Natural killer cell treated with Interleukin-12 subunit alpha and Interleukin-12 subunit beta and Interleukin-15 and Interleukin-18, amount 100 ng/mL, for 72 hours (primary cell): ENCODE measurements at places on chromosomes 6 and 20. TPM values are rescaled to one million over a fixed set of nuclear protein-coding genes. Genes with fewer than 3 reads are reported as not detected.

DNA sequence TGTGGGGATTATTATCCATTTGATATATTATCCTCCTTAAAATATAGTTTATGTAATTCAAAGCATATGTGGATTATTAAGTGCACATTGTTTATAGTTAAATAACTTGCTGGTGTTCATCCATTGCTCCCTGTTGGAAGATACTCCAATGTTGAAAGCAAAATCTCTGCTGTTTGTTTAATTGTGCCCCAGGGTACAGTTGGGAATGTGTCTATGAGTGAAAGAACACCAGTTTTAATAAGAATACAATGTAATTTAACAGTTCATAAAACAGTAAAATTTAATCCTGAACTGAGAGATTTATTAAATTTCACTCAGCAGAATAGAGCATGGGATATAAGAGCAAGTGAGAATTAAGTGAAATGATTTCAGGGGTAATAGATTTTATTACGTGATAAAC, 364.9 kb downstream of the GRIK2 start:
- H3K36me3 ChIP-seq, result no peaks in the 10 kb centered on the region
- no peak for DNase-seq
- no peak overlapping the region for H3K4me3 ChIP-seq
- no peak overlapping the region for H3K27ac ChIP-seq
- no peaks in the 10 kb centered on the region for H3K4me1 ChIP-seq

- H3K4me3 ChIP-seq, result peak overlapping the region; percentile 100
- peaks cover 82% of the 10 kb centered on the region for H3K4me1 ChIP-seq
- no peaks in the 10 kb centered on the region for H3K27me3 ChIP-seq
- H3K36me3 ChIP-seq, result peaks cover 25% of the 10 kb centered on the region
Observed at GRCh38 chr20:32206760-32207625, 550 bp downstream of the PLAGL2 start.

- no peaks in the 10 kb centered on the region for H3K36me3 ChIP-seq
- no peak overlapping the region for H3K27ac ChIP-seq
- H3K4me1 ChIP-seq, result no peaks in the 10 kb centered on the region
- peaks cover 18% of the 10 kb centered on the region for H3K27me3 ChIP-seq
- no peak for DNase-seq
- H3K4me3 ChIP-seq, result no peak overlapping the region
Observed at GRCh38 chr6:159430323-159430722, 261.1 kb downstream of the FNDC1 start.

DNA sequence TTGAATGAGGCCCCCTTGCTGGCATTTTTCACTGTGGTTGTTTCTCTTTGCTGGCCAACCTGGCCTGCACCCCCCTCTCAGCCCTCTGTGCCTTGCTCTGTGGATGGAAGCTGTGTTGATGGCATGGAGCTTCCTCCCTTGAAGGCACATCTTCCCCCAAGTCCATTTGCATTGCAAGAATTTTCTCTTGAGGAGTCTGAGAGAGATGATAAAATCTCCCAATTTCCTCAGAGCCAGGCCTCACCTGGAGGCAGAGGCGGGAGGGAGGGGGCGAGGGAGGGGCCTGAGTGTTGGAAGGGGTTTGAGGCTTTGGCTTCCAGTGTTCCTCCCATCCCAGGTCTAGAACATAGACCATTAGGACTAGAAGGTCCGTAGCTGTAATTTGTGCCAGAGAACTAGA, 175.1 kb downstream of the SCP2D1 start:
- no peak for DNase-seq
- H3K36me3 ChIP-seq, result no peaks in the 10 kb centered on the region
- peaks cover 5% of the 10 kb centered on the region for H3K27me3 ChIP-seq
- no peak overlapping the region for H3K27ac ChIP-seq
- H3K4me3 ChIP-seq, result no peak overlapping the region

GRCh38 chr6:15585760-15586214, 77.0 kb downstream of the DTNBP1 start:
- no peak for DNase-seq
- H3K36me3 ChIP-seq, result no peaks in the 10 kb centered on the region
- H3K4me1 ChIP-seq, result peaks cover 25% of the 10 kb centered on the region
- H3K27ac ChIP-seq, result no peak overlapping the region

CNBD2 gene
- total RNA-seq, result 4.8 TPM

- no peak overlapping the region for H3K27ac ChIP-seq
- H3K4me1 ChIP-seq, result peaks cover 30% of the 10 kb centered on the region
Observed at GRCh38 chr20:31605902-31606803, 1.1 kb downstream of the ID1 start.

IRF4 gene
- total RNA-seq, result 388 TPM

GRCh38 chr20:38222231-38222922, 38.2 kb downstream of the KIAA1755 start:
- no peak overlapping the region for H3K4me3 ChIP-seq
- H3K4me1 ChIP-seq, result peaks cover 24% of the 10 kb centered on the region
- no peak overlapping the region for H3K27ac ChIP-seq
- no peaks in the 10 kb centered on the region for H3K36me3 ChIP-seq
- peak; percentile 68 for DNase-seq
- H3K27me3 ChIP-seq, result peaks cover 3% of the 10 kb centered on the region

DNA sequence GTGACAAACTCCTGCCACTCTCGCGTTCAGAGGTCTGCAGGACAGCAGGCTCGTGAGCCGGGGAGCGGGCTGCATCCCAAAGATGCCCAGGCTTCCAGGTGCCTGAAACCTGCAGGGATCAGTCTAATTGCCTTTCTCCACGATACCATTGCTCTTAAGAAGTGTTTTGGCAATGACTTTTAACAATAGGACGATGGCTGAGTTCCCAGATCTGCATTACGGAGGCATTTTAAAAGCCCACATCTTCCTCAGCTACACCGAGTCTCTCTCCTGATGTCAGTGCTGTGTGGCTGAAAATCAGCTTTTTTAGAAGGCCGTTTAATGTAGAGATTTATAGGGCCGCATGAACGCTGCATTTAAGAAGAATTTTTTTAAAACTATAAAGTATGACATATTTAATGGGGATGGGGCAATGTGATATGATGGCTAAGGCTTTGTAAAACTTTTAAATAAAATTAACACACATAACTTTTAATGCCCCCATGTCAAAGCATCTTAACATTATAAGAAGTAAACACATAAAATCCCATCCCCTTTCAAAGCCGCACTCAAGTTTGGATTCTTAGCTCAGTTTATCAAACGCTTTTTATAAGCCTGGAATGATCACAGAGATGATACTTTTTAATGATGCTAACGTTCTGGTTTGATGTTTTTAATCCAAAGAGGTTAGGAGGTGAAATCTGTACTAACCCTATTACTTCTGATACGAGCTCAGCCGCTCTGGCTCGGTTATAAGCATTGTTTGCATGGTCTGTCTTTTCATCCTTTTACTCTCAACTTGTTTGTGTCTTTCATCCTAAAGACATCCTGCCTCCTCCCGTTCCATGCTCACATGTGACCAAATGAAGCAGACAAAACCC, 386.0 kb downstream of the SMOC2 start:
- no peak for DNase-seq
- no peaks in the 10 kb centered on the region for H3K4me1 ChIP-seq
- no peaks in the 10 kb centered on the region for H3K36me3 ChIP-seq
- H3K27ac ChIP-seq, result no peak overlapping the region
- no peaks in the 10 kb centered on the region for H3K27me3 ChIP-seq
- no peak overlapping the region for H3K4me3 ChIP-seq

GRCh38 chr6:11018225-11018624, 25.9 kb downstream of the ELOVL2 start:
- H3K36me3 ChIP-seq, result no peaks in the 10 kb centered on the region
- no peak for DNase-seq
- H3K27ac ChIP-seq, result no peak overlapping the region
- no peak overlapping the region for H3K4me3 ChIP-seq

DNA sequence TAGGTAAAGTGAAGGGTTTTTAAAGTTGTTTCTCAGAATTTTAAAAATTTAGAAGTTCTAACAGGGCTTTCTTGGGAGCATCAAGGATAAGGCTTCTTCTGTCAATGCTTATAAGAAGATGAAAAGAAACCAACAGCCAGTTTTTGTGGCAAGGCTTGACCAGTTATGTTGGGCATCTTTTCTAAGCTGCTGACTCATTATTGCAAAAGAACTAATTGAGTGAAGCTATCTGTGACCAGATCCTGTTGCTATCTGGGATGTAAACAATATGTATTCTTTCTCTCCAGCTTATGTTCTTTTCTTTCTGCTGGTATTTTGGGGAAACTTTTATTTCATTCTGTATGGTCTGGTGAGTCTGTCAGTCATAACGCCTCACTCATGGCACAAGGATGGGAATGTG, 643.8 kb downstream of the HDGFL1 start:
- H3K27me3 ChIP-seq, result no peaks in the 10 kb centered on the region
- peaks cover 17% of the 10 kb centered on the region for H3K36me3 ChIP-seq
- H3K4me3 ChIP-seq, result no peak overlapping the region
- H3K27ac ChIP-seq, result no peak overlapping the region

TBC1D22B gene
- 37.8 TPM for total RNA-seq

APCDD1L gene
- not detected for total RNA-seq

DNA sequence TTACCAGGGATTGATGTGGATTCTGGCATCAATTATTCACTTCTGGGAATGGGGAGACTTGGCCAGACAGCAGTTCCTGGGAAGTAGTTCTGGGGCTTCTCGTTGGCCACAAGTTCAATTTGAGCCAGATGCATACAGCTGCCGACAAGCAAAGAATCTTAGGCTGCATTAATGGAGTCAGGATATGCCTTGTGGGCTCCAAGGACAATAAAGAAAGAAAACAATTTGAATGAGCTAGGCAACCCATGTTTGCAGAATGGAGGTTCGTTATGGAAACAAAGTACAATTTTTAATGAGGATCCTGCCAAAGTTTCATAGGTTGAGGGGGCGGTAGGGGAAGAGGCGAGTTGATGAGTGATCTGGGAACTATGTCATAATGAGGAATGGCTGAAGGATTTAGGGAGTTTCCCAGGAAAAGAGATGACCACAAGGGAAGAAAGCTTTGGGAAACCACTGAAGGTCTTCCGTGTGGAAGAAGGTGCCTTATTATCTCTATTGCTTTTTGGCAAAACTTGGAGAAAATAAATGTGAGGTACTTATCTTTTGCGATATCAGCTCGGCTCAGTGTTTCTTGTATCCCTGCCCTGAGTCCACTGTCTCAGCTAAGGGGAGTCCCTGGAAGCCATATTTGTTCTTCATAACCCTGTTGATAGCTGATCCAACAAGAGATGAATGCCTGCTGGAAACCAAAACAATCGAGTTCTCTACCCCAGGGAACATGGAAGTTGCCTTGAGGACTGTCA, 181.0 kb upstream of the ZNF217 start:
- DNase-seq, result no peak
- peak overlapping the region; percentile 47 for H3K27ac ChIP-seq
- H3K4me1 ChIP-seq, result no peaks in the 10 kb centered on the region
- no peak overlapping the region for H3K4me3 ChIP-seq
- no peaks in the 10 kb centered on the region for H3K27me3 ChIP-seq
- no peaks in the 10 kb centered on the region for H3K36me3 ChIP-seq

DNA sequence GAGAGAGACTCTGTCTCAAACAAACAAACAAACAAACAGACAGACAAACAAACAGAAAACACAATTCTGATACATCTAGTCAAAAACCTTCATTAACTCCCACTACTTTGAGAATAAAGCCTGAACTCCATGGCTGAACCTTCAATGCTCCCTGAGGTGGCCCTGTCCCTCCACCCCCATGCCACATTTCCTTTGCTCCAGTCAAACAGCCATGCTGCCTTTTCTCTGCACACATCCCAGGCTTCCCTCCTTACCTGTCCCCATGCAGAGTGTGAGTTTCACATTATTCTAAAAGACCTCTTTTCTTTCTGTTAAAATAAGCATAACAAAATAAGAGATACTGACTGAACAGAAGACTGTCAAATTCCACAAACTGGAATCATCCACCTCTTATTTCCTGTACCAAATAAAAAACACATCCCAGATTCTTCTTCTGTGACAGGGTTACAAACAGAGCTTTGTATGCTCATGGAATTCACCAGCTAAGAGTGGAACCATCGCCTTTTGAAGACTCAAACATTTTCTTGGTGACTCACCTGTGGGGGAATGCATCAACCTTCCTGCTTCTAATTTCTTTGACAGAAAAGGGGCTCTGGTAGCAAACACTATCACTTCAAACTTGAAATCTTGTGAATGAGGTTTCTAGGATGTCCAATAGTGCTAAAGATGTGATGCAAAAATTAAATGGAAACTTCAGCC, 71.0 kb upstream of the SLC22A16 start:
- no peak overlapping the region for H3K4me3 ChIP-seq
- DNase-seq, result no peak
- no peaks in the 10 kb centered on the region for H3K36me3 ChIP-seq
- no peak overlapping the region for H3K27ac ChIP-seq

DNA sequence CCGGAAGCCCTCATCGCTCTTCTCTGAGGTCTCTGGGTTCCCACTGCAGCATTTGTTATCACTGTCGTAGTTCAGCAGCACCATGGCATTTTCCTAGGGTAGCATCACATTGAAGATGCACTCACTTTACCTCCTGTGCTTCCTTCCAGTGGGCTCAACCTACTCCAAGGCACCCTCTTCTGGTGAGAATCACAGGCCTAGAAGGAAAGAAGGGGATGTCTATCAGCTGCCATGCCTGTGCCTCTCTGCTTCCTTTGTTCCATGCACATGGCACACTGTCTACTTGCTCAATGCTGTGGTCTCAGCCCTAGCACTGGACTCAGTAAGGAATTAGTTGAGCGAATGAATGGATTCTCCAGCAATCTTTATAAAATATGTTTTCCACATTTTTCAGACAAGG, 22.6 kb downstream of the CST4 start:
- no peak overlapping the region for H3K27ac ChIP-seq
- DNase-seq, result no peak
- no peaks in the 10 kb centered on the region for H3K4me1 ChIP-seq

- H3K27ac ChIP-seq, result no peak overlapping the region
- no peak overlapping the region for H3K4me3 ChIP-seq
- peaks cover 35% of the 10 kb centered on the region for H3K27me3 ChIP-seq
- no peaks in the 10 kb centered on the region for H3K4me1 ChIP-seq
- DNase-seq, result no peak
- H3K36me3 ChIP-seq, result no peaks in the 10 kb centered on the region
Observed at GRCh38 chr6:113879186-113880096, 22.3 kb downstream of the MARCKS start.

- peaks cover 2% of the 10 kb centered on the region for H3K36me3 ChIP-seq
- H3K4me3 ChIP-seq, result no peak overlapping the region
- DNase-seq, result no peak
- H3K27me3 ChIP-seq, result no peaks in the 10 kb centered on the region
- H3K4me1 ChIP-seq, result no peaks in the 10 kb centered on the region
Observed at GRCh38 chr20:9156529-9157280, 87.8 kb downstream of the PLCB4 start.

GRCh38 chr6:101453221-101453620, 59.7 kb downstream of the GRIK2 start:
- no peaks in the 10 kb centered on the region for H3K27me3 ChIP-seq
- H3K4me3 ChIP-seq, result no peak overlapping the region
- H3K4me1 ChIP-seq, result no peaks in the 10 kb centered on the region
- no peak for DNase-seq

- no peaks in the 10 kb centered on the region for H3K4me1 ChIP-seq
- peaks cover 8% of the 10 kb centered on the region for H3K27me3 ChIP-seq
- H3K4me3 ChIP-seq, result no peak overlapping the region
- DNase-seq, result no peak
- no peak overlapping the region for H3K27ac ChIP-seq
- H3K36me3 ChIP-seq, result no peaks in the 10 kb centered on the region
Observed at GRCh38 chr6:112457886-112458285, 110.8 kb downstream of the RFPL4B start.

DNA sequence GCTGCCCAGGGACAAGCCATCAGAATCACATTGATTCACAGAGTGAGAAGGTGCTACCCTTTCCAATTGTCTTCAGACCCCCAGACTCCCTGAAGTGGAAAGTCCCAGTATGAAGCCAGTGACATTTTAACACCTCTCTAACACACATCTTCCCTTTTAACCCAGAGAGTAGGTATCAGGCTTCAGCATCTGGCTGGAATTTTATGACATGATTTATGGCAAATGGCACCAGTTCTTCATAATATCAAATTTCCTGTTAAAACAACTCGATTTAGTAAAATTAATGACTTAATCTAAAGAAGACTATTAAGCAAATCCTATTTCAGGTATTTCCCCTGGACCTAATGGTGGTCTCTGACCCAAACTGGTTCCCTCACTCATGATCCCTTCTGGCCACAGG, 25.0 kb downstream of the KCNB1 start:
- H3K27ac ChIP-seq, result no peak overlapping the region
- H3K36me3 ChIP-seq, result no peaks in the 10 kb centered on the region
